Lower lobe of right lung (tissue), 2 donors: ENCODE measurements at places on chromosomes 1 and 21. TPM values are rescaled to one million over a fixed set of nuclear protein-coding genes. Genes with fewer than 3 reads are reported as not detected.

DNA sequence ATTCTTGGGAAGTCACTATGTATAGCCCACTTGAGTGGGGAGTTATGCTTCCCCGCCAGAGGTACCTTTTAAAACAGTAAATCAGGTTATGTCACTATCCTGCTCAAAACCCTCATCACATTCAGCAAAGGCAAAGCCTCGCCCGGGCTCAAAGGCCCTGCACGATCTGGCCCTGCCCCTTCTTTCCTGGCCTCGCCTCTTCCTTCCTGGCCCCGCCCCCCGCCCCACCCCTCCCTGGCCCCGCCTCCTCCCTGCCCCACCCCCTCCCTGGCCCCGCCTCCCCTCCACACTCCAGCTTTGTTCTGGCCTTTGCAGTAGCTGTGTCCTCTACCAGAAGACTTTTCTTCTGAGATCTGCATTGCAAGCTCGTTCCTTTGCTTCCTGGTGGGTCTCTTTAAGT, 6.6 kb downstream of the LDLRAD2 start:
- peaks cover 19% of the 10 kb centered on the region for H3K36me3 ChIP-seq
- peak; percentile 60 for DNase-seq
- no peak overlapping the region for H3K4me3 ChIP-seq
- no peak overlapping the region for H3K27ac ChIP-seq

DNA sequence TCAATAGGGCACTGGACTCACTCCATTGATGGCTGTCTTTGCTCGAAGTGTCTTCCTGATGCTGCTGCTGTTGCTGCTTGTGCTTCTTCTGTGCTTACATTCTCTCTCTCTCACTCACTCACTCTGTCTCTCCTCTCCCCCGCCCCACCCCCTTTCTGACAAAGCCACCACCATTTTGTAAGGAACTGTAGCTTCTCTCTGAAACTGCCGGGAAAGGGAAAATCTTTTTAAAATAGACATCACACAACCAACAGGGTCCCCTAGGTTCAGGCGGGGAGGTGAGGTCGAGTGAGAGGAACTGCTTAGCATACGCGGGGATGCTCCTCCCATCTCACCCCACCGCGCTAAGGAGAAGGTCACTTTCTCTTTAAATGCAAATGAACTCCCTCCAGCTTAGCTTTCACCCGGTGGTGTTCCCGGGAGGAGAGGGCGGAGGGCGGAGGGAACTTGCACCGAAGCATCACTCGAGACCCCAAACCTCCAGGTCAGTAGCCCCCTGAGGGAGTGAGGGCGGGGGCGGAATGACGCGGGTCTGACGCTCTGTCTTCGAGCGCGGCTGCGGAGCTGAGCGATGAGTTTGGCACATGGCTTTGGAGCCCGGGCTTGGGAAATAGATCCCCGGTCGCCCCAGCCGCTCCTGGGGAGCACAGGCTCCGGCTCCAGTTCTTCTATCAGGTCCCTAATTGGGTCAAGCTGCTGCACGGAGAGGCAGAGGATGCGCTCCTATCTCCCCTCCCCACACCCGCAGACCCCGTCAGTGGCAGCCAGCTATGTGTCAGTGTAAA, at the start of gene CCDC28B:
TSS of gene CCDC28B (plus strand) at position 370 of the 785 bp plus-strand sequence. CDS start 1,341 bp downstream, outside the sequence.
- DNase-seq = peak; percentile 61
- H3K36me3 ChIP-seq = peaks cover 30% of the 10 kb centered on the region
- peaks cover 32% of the 10 kb centered on the region for H3K4me1 ChIP-seq
- peak within 1 kb of the TSS; percentile 77 for H3K4me3 ChIP-seq
- H3K27me3 ChIP-seq = no peaks in the 10 kb centered on the region

PTPN7 gene
- total RNA-seq = 8.5 TPM

DNA sequence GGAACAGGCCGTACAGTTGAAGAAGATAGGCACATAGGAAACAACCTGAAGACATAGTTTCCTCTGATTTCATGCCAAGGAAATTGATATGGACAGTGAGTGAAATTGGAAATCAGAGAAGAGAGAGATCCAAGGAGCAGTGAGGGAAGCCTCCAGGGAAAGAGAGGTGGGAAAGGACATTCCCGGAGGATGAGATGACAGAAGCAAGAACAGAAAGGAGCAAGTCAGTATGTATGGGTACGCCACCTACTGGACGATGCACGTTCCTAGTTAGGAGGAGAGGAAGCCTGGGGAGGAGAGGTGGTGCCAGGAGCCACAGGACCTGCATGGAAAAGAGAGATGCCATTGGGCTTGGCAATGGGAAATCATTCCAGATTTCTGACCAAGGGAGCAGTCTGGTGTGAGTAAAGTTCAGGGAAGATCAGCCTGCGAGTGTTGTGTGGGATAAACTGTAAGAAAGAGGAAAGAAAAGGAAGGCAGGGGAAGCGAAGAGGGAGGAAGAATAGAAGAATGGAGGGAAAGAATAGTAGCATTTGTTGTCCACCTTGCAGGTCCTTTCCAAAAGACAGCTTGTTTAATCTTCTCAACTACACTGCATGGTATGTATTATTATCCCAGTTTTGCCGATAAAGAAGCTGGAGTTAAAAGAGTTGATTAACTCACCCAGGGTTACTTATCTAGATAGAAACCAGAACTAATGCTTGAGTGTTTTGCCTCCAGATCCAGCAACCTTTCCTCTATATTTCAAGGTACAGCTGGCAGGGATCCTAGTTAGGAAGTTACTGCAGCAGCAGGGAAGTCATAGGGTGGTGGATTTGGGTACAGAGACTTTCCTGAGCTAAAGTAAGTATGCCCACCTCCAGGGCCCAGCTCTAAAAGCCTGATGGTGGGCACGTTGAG, 27.4 kb downstream of the C1orf116 start:
- H3K4me3 ChIP-seq = no peak overlapping the region
- no peaks in the 10 kb centered on the region for H3K36me3 ChIP-seq
- H3K27me3 ChIP-seq = no peaks in the 10 kb centered on the region

GPR52 gene
- 2.6 TPM for total RNA-seq

GRCh38 chr1:217813031-217813430, 181.9 kb downstream of the SPATA17 start:
- H3K4me3 ChIP-seq = no peak overlapping the region
- no peaks in the 10 kb centered on the region for H3K4me1 ChIP-seq
- H3K27ac ChIP-seq = no peak overlapping the region
